ENCODE measurements at places on chromosomes 3 and 15.

DNA sequence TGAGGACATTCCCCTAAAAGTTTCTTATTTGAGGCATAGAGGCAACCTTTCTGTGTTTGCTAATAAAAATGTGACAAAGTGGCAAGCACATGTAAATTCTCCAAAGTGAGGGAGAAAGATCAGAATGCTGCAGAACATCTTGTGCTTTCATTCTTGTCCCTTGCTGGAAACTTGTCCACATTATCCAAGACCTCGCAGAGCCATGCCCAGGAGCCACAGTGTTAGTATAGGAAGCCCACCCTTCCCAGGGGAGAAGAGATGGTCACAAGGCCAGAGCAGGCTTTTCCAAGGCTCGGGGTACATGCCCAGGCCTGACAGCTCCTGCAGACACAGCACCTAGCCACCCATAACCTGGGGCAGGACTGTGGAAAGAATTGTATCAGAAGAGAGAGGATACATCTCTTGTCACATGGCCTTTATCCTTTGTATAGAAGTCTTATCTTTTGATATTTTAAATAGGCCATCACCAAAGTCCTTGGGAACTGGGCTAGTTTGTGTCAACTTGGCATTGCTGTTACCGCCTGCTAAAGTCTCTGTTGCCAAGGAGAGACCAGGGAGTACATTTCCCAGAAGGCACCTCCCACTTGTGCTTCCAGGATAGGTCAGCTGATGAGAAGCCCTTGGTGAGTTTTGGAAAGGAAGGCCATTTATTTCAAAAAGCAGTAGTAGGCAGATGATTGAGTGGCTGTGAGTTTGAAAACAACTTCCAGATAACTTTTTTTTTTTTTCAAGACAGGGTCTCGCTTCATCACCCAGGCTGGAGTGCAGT lies 10.5 kb downstream of the DLEC1 start:
- DNase-seq = no peak

DNA sequence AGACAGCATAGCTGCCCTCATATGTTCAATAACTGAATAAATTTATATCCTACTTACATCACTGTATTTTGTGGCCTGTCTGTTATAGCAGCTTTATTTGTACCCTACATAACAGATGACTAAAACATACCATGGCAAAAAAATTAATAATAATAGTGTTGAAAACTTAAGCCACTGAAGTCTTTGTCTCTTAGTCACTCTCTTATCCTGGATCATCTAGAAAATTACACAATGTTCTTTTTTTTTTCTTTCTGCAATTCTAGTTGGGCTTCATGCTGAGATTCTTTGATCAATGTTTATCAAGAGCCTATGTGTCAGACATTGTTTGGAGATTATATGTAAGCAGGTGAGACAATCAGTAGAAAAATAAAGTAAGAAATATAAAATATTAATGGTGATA lies 519.3 kb upstream of the ARPP21 start:
- no peak for DNase-seq

- DNase-seq = no peak
Observed at GRCh38 chr3:38597502-38598060, 51.9 kb downstream of the SCN5A start.

GRCh38 chr3:1439395-1439794 lies 346.6 kb downstream of the CNTN6 start:
- DNase-seq = no peak

GRCh38 chr3:51934139-51934850 lies 7.4 kb downstream of the RRP9 start:
- DNase-seq = no peak

GRCh38 chr3:104947943-104948342 lies 418.8 kb upstream of the ALCAM start:
- DNase-seq = no peak

GRCh38 chr3:188946351-188947240 lies 225.2 kb upstream of the TPRG1 start:
- DNase-seq = no peak

GRCh38 chr3:33402936-33403335 lies 37.3 kb downstream of the UBP1 start:
- DNase-seq = no peak

DNA sequence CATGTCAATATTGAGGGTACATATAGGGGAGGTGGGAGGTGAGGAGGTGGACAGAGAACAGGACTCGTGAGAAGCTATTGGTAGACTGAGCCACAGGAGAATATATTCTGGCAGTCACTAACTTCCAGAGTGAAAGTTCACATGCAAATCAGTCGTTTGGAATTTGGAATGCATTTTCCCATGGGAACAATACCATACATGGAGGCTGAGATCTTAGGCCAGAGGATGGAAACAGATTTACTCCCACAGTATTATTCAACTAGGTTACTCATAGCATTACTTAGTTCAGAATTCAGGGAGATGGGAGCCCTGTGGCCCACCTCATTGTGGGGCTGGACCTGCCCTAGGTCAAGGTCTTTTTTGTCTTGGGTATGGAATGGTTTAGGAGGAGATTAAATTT lies 36.4 kb upstream of the ABHD2 start:
- DNase-seq = no peak

DNA sequence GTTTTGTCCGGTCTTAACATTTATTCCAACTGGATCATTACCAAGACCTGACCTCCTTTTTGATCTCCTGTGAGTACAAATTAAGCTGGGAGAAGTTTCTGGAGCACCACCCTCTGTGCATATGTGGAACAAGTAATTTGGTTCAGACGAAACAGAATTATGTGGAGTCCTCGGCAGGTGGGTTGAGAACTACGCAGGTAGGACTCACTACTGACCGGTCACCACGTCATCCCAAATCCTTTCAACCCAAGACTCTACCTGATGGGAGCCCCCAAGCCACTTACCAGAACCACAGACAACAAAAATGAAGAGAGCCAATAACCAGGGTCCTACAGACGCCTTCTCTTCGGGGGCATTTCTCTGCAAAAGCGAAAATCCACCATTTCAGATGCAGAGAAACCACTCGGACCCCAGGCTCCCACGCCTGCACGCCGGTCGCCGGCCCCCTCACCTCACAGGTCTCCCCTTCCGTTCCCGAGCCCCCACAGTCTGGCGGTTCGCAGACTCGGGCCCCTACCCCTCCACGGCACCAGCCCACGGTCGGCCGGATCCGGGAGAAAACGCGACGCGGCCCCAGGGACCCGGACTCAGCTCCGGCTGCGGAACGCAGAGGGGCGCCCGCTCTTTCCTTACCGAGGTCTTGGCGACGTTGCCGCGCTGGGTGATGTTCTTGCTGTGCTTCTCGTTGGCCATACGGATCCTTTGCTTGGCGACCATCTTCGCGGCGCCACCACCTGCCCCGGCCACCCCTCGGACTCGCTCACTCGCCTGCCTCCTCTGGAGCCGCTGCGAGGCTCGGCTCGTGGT lies 674 bp downstream of the SERP1 start:
- no peak for DNase-seq

- no peak for DNase-seq
Observed at GRCh38 chr3:11322931-11323330, 50.7 kb downstream of the ATG7 start.

DNA sequence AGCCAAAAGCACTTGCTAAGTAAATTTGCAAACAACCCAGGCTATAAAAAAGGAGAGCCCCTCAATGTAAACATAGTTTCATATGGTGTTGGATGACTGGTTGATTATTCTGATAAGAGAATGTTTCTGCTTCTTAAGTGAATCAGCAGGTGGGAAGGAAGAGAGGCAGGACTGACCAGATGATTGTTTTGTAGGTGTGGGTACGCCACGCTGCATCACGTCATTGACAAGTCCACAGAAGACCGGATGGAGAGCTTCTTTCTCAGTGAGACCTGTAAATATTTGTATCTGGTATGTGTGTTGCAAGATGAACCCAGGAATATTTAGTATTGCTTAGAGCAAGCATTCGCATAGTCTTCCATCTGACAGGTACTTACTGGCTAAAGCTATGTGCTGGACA lies 23.4 kb downstream of the EDEM1 start:
- no peak for DNase-seq

Measured in bone marrow (tissue), 2 donors.